ENCODE measurements at places on chromosomes 4 and X. TPM values are rescaled to one million over a fixed set of nuclear protein-coding genes. Genes with fewer than 3 reads are reported as not detected.

DNA sequence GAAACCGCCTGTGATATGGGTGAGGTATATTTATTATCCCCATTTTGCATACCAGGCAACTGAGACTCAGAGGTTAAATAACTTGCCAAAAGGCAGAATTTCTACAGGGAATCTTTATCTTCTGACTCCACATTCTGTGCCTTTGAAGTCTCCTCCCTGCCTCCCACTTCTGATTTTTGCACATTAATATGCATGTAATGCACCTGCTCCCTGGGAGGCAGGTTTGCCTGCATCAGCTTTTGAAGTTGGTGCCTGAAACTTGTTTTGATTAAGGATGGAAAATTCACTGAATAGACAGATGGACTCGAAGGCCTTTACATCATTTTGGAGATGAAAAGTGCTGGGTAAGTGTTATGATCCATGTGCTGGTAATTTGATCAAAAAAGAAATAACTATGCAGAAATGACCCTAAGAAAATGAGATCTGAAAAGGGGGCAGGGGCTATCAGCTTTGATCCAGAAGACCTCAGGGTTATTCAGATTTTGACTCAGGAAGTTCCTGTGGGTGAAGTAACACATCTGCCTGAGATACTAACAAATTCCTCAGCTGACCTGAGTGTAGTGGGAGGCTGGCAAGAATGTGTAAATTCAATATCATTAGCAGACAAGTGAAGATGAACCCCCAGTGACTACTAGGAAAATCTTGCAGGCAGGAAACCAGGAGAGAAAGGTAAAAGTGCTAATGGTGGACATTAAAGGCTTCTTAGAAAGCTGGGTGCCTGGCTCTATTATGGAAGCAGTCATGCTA, 167.5 kb upstream of the BOD1L1 start:
- no peaks in the 10 kb centered on the region for H3K27me3 ChIP-seq
- DNase-seq, result no peak
- H3K36me3 ChIP-seq, result no peaks in the 10 kb centered on the region
- no peak overlapping the region for H3K4me3 ChIP-seq
- no peaks in the 10 kb centered on the region for H3K4me1 ChIP-seq

DNA sequence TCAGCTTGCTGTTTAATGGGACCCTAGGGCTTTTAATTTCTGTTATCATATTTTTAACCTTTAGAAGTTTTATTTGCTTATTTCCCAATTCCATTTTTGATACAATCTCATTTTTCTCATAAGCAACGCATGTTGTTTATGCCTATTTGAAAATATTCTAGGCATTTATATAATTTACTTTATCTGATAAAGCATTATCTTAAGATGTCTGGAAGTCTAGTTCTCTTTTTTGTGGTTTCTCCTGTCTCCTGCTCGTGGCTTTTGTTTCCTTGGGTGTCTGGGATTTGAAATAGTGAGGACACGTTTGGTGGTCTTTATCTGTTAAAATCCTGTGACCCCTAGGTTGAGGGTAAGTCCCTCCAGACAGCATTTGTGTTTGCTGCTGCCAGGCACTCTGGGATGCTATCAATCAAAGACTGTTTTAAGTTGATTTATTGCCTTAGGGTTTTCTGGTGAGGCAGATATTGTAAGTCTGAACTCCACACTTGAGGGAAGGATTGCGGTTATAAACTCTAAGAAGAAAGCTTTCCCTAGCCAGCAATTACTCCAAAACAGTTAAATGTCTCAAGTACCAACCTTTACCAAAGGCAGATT, 208.0 kb downstream of the PRDM5 start:
- H3K27ac ChIP-seq, result no peak overlapping the region
- no peaks in the 10 kb centered on the region for H3K27me3 ChIP-seq
- DNase-seq, result no peak
- H3K36me3 ChIP-seq, result no peaks in the 10 kb centered on the region
- no peak overlapping the region for H3K4me3 ChIP-seq

- no peak overlapping the region for H3K4me3 ChIP-seq
- peaks cover 13% of the 10 kb centered on the region for H3K4me1 ChIP-seq
- no peaks in the 10 kb centered on the region for H3K36me3 ChIP-seq
- no peak for DNase-seq
- no peak overlapping the region for H3K27ac ChIP-seq
- H3K27me3 ChIP-seq, result peaks cover 97% of the 10 kb centered on the region
These were observed 100.6 kb downstream of the ADRA2C start for GRCh38 chr4:3866813-3867129.

Gene PNMA6A
- not detected for total RNA-seq

Gene CNOT6L
- 15.3 TPM for total RNA-seq

Gene TBX22
- not detected for total RNA-seq

Gene CTAG2
- total RNA-seq, result not detected
